ENCODE measurements at places on chromosomes 2 and 18. TPM values are rescaled to one million over a fixed set of nuclear protein-coding genes. Genes with fewer than 3 reads are reported as not detected.

- H3K4me3 ChIP-seq: no peak overlapping the region
- H3K27ac ChIP-seq: no peak overlapping the region
- DNase-seq: no peak
- H3K4me1 ChIP-seq: no peaks in the 10 kb centered on the region
Measured at GRCh38 chr2:182605166-182605565, 110.9 kb upstream of the DNAJC10 start.

GRCh38 chr18:51211552-51211951, 14.1 kb upstream of the MEX3C start:
- no peak for DNase-seq
- no peaks in the 10 kb centered on the region for H3K36me3 ChIP-seq
- no peak overlapping the region for H3K4me3 ChIP-seq
- no peak overlapping the region for H3K27ac ChIP-seq

GRCh38 chr2:24857746-24858145, 62.3 kb downstream of the ADCY3 start:
- peaks cover 6% of the 10 kb centered on the region for H3K36me3 ChIP-seq
- no peak overlapping the region for H3K4me3 ChIP-seq
- H3K4me1 ChIP-seq: no peaks in the 10 kb centered on the region
- no peak for DNase-seq
- H3K27me3 ChIP-seq: no peaks in the 10 kb centered on the region

DNA sequence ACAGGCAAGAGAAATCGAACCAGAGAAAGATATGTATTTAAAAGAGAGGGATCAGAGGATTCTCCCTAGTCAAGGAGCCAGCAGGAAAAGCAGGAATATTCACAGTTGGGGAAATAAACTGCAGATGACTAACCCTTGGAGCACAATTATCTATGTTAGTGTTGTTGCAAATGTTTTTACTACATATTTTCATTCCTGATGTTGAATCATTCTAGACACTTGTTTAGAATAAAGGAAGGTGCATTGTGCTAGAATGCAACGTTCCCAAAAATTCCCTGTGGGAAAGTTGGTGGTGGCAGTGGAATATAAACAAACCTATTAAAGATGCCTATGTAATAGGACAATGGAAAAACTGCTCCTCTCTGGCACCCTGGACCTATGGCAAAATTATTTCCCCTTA, 63.3 kb downstream of the DTNA start:
- H3K27me3 ChIP-seq: no peaks in the 10 kb centered on the region
- H3K4me1 ChIP-seq: peaks cover 12% of the 10 kb centered on the region
- H3K36me3 ChIP-seq: peaks cover 5% of the 10 kb centered on the region
- no peak for DNase-seq

DNA sequence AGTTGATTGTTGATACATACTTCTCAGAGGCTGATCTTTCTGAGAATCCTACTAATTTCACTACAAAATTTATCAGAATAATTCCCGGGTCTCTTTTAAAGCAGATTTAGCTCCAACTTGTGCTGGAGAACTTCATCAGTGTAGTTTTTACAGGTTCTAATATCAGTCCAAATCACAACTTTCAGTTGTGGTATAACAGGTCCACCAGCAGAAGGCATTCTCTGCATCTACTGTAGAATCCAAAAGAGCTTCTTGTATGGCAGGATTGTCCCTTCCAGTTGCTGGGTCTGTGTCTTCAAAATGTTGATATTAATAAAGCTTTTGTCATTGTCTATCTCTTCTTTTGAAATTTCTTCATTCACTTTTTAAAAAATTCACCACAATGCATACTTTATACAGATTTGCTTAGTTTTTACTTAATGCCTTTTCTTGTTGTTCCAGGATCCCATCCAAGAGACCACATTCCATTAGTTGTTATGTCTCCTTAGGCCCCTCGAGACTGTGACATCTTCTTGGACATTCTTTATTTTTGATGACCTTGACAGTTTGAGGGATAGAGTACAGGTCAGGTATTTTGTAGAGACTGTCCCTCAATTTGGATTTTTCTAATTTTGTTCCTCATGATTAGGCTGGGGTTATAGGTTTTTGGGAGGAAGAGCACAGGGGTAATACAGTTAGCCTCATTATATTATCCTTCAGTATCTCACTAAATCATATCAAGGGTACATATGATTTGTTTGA, 490.5 kb upstream of the MEX3C start:
- H3K4me1 ChIP-seq: no peaks in the 10 kb centered on the region
- no peak overlapping the region for H3K4me3 ChIP-seq
- H3K27me3 ChIP-seq: peaks cover 2% of the 10 kb centered on the region
- H3K27ac ChIP-seq: no peak overlapping the region
- no peak for DNase-seq

NYAP2 gene
- total RNA-seq: not detected
